Stimulated activated CD4-positive, alpha-beta T cell treated with anti-CD3 and anti-CD28 coated beads, Interleukin-12 subunit alpha, Interleukin-12 subunit beta, amount 100 ng/mL, for 24 hours (primary cell): ENCODE measurements at places on chromosomes 6 and 20.

DNA sequence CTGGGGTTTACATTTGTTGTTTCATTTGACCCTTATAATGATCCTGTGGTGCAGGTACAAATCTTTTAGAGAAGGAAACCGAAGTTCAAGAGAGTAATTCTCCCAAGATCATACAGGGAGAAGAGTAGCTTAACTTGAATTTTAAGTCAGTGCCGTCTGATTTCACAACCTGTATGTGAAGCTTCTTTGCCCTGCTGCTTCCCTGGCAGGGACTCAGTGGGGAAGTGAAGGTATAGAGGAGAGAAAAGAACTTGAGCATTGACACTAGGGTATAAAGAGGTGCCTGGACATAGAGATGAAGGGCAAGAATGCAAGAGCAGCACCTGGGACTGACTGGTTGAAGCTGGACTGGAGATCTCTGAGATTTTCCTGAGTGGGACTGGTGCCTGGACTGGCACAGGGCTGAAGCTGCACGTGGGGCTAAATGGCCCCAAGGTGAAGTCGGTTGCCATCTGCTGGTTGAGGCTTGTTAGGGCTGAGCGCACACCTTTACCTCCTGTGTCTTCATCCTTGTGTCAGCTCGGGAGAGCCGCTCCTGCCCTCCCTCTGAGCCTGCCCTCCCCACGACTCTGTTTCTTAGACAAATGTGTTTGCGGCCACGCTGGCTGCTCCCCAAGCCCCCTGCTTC lies 41.8 kb downstream of the FARS2 start:
- peak; percentile 29 for DNase-seq

- DNase-seq: no peak
These were observed 39.6 kb upstream of the HDAC2 start for GRCh38 chr6:114010540-114010939.

GRCh38 chr6:107458672-107459282 lies 587 bp downstream of the PDSS2 start:
- DNase-seq: peak; percentile 11

DNA sequence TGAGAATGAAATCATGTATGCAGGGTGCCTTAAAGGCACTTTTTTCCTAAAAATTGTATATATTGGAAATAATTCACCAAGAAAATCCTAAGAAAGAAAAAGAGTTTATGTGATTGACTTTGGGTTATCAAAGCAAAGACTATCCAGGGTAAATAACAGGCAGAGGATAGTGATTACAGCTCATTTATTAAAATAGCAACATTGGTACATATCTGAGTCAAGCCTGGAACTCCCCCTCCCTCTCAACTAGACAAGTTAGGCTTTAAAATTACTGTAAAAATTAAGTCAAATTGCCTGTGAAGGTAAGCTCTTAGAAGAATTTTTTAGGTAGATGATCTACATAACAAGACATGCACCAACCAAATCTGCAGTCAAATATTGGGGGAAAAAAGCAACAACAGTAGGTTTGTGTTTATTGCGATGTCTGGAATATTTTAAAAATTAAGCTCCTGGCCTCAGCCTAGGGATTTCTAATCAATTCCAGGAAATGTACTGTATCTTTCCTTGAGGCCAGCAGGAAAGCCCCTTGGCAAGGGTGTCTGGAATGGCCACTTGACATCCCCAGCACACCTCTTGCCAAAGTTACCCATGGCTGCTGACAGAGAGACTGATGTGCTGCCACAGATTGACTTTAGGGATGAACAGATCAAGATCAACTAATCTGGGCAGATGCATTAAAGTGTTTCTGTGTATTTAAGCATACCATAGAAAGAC lies 31.2 kb upstream of the HBS1L start:
- no peak for DNase-seq

DNA sequence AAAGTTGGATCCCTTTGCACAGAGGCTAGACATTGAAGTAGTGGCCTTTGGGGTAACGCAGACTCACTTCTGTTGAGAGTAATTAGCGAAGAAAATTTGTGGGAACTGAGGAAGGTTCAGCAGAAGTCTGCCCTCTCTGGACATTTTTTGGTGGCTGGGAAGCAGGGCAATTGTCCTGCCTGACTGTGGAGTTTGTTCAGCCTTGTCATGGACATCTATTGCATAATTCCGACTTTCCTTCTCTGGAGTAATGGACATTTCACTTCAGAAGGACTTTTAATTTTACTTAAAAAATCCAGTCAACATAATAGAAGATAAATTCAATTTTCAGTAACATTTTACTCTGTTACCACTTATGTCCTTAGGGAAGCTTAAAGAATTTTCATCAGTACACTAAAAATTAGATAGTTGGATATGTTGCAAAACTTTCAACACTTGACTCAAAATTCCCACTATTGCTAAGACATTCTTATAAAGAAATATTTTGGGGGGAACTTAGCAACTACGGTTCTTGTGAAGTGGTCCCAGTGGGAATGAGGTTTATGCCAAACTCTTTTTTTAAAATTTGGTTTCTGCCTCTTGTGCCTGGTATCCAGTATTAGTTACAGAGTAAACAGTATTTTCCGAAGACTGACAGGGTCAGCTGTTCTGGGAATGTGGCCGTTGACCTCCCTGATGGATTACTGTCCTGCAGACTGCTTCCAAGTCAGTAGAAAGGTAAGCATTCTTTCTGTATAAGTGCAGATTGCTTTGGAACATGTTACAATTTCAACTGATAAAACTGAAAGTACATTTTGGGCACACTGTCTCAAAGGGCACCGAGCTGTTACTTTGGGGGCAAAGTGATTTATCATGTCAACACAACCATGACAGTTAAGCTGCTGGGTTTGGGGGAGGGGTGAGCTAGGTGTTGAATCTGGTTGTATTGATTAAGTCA lies 100.6 kb upstream of the MLIP start:
- no peak for DNase-seq

DNA sequence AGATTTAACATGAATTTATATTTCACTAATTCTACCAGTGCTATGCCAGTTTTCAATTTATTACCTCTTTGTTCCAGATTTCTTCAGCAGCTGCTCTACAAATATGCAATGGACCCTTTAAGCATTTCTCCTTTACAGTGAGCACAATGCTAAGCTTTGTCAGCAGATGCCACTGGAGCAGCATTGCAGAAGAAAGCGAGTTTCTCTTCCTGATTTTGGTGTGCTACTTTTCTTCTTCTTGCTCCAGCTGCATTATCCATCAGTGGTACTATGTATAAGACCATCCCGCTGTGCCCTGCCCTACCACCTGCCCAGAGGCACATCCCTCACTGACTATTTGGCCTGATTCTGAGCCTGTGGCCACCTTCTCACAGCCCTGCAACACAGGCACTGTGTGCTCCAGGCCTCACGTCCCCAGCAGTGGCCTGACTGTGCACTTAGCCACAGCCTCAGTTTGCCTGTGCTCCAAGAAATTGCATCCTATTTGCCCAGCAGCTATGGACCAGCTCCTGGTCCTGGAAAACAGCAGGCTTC lies 84.1 kb downstream of the TNFAIP3 start:
- DNase-seq: no peak

- no peak for DNase-seq
These were observed 173.3 kb upstream of the RSPO3 start for GRCh38 chr6:126945150-126945685.

- DNase-seq: no peak
These were observed 185.5 kb upstream of the TNFAIP3 start for GRCh38 chr6:137681445-137682009.

DNA sequence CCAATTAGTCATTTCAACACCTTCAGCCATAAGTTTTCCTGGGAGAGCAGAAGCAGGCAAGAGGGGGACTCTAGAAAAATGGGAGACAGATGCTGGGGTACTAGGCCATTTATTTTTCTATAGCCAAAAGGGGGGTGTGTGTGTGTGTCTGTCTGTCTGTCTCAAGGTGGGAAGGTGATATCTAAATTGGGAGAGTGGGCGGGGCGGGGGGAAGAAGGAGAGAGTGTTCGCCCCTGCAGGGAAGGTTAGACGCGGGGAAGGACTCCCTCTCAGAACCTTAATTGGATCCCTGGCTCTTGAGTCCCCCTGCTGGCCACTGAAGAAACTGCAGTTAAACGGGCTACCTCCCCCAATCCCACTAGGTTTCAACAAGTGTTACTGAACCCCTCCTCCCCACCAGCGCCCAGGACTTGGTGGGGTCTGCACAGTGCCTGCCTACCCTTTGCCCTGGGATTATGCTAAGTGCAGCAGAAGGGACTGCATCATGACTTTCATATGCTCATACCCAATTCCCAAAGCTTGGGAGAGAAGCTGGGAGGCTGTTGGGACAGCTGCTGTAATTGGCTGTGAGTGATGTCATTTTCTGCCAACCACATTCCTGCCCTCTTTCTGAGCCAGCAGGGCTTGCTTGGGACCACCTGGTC lies 45.8 kb downstream of the FOXP4 start:
- DNase-seq: peak; percentile 62

- no peak for DNase-seq
These were observed 156.8 kb upstream of the KCNQ5 start for GRCh38 chr6:72464791-72465691.

- DNase-seq: no peak
These were observed 241.2 kb downstream of the UST start for GRCh38 chr6:148987982-148988381.

DNA sequence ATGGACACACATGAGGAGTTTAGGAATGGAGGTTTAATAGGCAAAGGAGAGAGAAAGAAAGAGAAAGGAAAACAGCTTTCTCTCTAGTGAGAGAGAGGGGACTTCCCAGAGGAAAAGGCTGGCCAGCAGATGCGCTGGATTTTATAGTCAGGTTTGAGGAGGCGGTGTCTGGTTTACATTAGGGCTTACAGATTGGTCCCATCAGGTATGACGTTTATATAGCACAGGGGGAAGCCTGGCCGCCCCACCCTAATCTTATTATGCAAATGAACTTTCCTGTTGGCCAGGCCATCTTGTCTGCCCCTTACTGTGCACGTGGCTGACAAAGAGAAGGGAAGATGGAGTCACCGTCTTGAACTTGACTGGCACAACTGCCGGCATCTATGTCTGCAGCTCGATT lies 86.6 kb upstream of the QKI start:
- DNase-seq: no peak

DNA sequence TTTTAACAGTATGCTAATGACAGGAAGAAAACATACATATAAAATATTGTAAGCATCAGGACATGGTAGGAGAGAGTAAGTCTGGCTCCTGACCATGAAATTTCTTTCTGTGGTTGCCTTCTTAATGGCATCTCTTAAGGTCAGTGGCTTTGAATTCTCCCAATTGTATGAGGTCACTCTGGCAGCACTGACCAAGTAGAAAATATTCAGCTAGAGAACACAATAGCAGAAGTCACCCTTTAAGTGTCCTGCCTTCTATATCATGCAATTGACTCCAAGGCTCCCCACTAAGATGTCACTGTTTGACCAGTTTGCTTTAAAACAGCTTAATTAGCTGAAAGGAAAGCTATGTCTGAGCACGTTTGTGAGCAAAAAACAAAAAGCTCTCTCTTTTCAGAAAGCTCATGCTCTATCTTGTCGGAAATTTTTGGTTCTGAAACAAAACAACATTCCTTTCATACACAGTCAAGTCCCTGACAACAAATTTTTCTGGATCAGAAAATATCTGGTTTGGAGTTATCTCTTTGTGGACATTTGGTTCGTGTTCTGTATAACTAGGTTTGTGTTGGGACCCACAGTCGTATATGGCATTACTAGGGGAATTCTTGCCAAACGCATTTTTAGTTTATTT lies 120.9 kb upstream of the IFNGR1 start:
- DNase-seq: no peak

GRCh38 chr20:48414786-48415185 lies 413.0 kb downstream of the PREX1 start:
- DNase-seq: no peak

GRCh38 chr6:12941422-12941821 lies 224.9 kb downstream of the PHACTR1 start:
- no peak for DNase-seq

- no peak for DNase-seq
These were observed 2.4 kb upstream of the PPP1R3G start for GRCh38 chr6:5082487-5083306.

DNA sequence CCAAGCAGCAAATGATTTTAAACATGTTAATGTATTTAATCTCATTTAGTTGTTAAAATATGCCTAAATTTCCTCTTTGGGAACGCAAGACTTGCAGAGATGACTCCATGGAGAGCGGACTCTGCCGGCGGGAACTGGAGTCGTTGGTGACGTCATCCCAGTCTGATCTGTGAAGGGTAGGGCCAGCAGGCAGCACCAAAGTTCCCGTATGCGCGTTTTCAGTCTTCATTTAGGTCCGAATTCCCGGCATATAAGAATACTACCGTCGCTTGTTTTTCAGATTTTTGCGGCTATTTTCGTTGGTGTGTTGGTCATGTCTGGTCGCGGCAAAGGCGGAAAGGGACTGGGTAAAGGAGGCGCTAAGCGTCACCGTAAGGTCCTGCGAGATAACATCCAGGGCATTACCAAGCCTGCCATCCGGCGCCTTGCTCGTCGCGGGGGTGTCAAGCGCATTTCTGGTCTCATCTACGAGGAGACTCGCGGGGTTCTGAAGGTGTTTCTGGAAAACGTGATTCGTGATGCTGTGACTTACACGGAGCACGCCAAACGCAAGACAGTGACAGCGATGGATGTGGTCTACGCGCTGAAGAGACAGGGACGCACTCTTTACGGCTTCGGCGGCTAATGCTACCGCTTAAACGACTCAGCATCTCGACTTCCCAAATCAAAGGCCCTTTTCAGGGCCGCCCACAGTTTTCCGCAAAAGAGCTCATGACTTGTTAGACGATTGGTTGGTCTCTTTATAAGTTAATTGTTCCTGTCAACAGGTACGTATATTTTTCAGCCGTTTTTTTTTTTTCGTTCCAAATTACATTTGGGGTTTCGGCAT lies 117.3 kb downstream of the HFE start:
- DNase-seq: peak; percentile 73

- DNase-seq: peak; percentile 60
These were observed 497 bp downstream of the ACSS1 start for GRCh38 chr20:25057234-25058050.

GRCh38 chr20:37519508-37520418 lies 1.3 kb upstream of the NNAT start:
- DNase-seq: no peak

- no peak for DNase-seq
These were observed 32.4 kb downstream of the PHACTR1 start for GRCh38 chr6:12748815-12749521.

DNA sequence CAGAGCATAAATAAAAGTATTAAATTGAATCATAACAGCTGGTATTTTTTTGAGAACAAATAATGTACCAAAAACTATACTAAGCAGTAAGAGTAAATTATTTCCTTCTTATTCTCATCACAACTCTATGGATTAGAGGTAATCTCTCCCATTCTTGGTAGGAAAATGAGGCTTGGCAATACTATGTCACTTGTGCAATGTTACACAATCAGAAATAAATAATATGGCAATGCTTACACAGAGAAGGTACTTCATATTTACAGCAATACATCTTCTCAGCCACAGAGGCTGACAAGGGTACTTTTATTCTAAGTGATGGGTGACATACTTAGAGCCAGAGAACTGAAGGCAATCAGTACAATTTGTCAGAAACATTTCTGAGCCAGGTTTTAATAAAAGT lies 3.9 kb downstream of the DST start:
- DNase-seq: no peak
